ENCODE measurements at places on chromosomes 12 and 14.

DNA sequence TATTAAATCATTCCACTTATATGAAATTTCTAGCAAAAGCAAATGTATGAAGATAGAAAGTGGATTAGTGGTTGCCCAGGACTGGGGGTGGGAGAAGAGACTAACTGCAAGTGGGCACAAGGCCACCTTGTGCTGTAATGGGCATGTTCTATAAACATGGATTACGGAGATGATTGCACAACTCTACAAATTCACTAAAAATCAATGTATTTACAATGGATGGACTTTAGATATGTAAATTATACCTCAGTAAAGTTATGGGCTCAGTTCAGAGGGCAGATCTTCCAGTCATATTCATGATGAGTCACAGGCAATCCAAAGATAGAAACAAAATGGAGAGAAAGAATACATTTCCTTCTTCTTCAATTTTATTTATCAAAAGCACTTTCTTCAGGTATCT, 173.9 kb downstream of the NDUFA12 start:
- no peak for DNase-seq

GRCh38 chr14:68499451-68499850, 293.4 kb downstream of the ZFP36L1 start:
- no peak for DNase-seq

DNA sequence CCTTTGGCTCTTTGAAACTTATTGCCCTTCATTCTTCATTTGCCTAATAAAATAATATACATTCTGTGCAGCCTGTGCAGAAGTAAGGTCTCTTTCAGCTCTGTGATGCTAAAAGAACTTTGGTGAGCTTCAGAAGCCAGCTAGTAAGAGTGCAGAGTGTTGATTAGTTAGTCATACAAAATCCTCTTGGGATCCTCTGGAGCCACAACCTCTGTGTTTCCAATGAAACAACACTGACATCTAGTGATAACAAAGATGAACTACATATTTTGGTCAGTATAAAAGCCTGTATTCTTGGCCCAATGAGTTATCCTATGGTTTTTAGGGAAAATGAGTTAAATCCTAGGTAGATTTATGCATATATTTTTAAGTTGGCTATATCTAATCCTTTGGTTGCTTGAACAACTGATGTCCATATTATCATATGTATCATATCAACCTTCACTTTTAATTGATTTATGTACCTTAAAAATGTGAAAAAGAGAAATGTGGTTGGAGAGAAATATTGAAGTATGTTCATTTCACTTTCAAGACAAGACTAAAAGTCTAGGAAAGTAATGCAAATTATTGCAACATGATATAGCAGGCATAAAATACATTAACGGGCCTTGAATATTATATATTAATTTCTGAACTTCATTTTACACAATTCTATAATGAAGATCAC, 158.4 kb downstream of the KLHL28 start:
- peak; percentile 75 for DNase-seq

GRCh38 chr12:96033549-96034389, 1.6 kb downstream of the LTA4H start:
- no peak for DNase-seq

DNA sequence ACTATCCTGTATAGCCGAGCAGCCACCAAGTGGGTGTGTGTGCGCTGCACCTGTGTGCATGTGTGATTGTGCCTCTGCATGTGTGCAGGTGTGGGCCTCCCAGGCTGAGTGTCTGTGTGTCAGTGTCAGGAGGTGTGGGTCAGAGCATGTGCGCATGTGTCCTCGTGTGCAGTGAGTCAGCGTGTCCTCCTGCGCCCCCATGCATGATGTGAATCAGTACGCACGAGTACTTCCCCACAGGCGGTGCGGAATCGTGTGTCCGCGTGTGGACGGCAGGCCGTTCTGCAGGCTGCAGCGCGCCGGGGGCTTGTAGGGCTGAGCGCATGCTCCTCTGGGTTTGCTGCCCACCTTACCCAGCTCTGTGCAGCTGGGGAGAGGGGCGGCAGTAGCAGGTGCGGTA, 34.2 kb downstream of the DTX1 start:
- DNase-seq = no peak
